ENCODE measurements at places on chromosomes 1 and 21.

DNA sequence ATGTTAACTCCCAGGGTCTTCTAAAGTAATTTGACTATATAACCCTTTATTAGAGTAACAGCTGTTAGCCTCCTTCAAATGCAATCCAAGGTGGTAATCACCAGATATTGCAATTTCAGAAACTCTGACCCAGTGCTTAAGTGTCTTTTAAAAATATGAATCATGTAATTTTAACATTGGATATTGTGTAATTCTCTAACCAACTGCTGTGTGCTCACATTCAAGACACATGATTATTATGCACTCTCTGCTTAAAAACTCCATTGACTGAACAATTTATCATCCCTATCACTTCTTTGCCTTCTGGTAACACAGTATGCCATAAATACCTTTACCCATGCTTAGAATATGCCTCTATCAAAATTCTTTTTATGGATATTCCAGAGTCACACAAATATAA, 537.4 kb upstream of the RGS18 start:
- DNase-seq: peak; percentile 2

GRCh38 chr1:161505686-161506085, 429 bp downstream of the FCGR2A start:
- no peak for DNase-seq

- peak; percentile 42 for DNase-seq
These were observed 55.2 kb downstream of the ATP1B1 start for GRCh38 chr1:169161496-169162194.

- no peak for DNase-seq
These were observed 2.8 kb upstream of the NES start for GRCh38 chr1:156680056-156680455.

DNA sequence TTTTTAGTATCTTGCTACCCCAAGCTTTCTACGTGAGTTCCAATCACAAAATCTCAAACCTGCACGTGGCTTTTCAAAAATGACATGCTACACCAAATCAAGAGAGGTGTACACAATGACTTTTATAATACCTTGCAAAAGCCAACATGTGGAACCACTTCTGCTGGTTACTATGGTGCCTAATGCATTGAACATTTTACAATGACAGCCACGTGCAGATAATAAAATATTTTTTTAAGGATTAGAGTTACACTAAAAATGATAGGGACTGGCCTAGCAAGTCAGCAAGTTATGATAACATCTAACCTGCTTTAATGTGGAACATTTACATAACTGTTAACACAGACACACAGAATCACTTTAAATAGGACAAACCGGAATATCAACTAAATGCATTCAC, 30.2 kb downstream of the EYA3 start:
- DNase-seq: peak; percentile 6

- DNase-seq: peak; percentile 89
These were observed 193.8 kb downstream of the LMX1A start for GRCh38 chr1:165162671-165163241.

GRCh38 chr1:9746211-9746610, 77.6 kb downstream of the CLSTN1 start:
- DNase-seq: no peak

DNA sequence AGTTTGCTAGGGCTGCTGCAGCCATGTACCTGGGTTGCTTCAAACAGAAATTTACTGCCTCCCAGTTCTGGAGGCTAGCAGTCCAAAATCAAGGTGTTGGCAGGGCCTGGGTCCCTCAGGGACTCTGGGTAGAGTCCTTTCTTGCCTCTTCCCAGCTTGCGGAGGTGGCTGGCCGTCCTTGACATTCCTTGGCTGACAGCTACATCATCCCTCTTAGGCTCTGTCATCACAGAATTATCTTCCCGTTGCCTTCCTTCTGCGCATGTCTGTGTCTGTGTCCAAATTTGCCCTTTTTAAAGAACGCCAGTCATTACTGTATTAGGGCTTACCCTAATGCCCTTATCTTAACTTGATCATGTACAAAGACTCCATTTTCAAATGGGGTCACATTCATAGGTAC, 37.6 kb upstream of the PGBD5 start:
- no peak for DNase-seq

- DNase-seq: peak; percentile 33
These were observed 31.6 kb downstream of the ZC3H11B start for GRCh38 chr1:219581344-219581743.

- peak; percentile 29 for DNase-seq
These were observed 574 bp downstream of the IGSF9 start for GRCh38 chr1:159944623-159945455.

DNA sequence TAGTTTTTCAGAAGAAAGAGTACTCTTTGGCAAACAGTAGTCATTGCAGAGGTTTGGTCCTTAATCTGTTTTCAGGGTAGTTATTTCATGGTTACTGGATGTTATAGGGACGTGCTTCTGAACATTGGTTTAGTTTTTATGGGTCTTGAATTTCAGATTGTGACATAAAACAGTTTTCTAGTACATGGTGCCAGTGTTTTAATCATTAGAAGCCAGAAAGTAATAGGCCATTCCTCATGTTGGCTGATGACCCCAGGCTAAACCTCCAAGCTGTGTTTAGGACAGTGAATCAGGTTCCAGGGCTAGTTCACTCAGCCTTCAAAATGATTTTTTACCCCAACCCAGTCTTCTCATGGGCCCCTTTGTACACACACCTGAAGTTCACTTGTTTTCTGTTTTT, 73.3 kb downstream of the OLFML2B start:
- no peak for DNase-seq

DNA sequence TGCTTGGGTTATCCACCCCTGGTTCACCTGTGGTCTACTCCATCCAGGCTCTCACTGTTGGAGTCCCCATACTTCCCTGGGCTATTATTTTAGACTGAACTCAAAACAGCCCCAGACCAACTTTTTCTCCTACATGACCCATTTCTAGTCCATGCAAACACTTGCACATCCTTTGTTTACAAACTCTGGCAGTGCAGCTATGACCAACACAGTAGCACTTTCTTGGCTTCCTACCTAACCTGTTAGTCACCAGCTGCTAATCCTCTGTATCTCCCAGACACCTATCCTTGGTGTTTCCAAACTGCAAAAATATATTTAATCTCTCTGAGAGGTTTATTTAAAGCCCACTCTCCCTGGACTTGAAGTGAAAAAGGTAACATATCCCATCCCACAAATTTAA, 90.8 kb downstream of the DDAH1 start:
- DNase-seq: peak; percentile 93

- peak; percentile 99 for DNase-seq
These were observed 187.8 kb downstream of the ETS2 start for GRCh38 chr21:38993561-38993960.

DNA sequence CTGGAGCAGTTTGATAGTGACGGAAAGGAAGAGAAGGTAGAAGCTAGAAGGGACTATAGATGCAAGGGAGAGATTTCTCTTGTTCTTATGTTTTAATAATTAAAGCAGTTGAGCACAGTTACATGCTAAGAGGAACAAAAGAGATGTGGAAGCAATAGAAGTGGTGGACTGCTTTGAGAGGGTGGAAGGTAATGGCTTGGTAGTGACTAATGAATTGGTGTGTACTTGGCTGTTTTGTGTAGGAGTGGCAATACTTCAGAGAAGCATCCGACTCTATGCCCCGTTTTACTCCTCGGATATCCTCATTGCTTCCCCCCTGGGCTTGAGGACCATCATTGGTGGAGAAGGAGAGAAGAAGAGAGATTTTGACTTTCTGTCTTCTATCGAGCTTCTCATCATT, 12.8 kb downstream of the UTP25 start:
- DNase-seq: no peak

GRCh38 chr21:42160111-42160721, 58.7 kb upstream of the ABCG1 start:
- DNase-seq: no peak

DNA sequence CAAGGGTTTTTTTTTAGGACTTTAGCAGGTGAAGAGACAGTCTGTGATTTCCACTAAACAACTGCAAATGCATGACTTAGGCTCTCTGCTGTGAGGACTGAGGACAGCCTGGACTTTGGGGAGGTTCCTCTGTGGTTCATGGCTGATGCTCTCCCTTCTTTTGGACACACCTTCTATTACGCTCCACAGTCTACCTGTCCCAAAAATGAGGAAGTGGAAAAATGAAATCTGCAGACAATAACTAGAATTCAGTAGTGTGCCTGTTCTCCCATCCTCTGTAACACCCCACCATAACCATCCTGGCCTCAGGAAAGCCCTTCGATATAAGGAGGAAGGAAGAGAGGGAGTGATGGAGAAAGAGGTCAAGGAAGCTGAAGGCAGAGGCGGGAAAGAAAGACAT, 68.7 kb downstream of the NTPCR start:
- no peak for DNase-seq

DNA sequence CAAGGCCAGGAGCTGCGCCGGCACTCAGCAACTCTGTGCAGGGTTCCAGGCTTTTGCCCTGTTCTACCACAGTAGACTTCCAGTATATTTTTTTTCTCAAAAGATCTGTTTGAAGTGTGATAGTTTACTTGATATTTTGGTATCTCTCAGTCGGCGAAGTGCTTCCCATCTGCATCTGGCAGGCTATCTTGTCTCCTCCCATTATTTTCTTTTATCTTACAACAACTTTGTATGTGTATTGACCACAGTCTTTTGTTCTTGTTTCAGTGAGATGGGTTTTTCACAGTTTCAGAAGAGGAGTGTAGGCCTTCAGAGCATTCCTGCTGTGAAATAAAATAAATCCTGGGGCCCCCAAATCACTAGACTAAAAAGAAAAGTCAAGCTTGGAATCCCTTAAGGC, 292.9 kb downstream of the PTGER3 start:
- DNase-seq: no peak

- peak; percentile 82 for DNase-seq
These were observed 35.8 kb downstream of the PAX7 start for GRCh38 chr1:18666317-18666920.

GRCh38 chr1:236913371-236914037, 90.7 kb downstream of the MT1HL1 start:
- DNase-seq: peak; percentile 55

DNA sequence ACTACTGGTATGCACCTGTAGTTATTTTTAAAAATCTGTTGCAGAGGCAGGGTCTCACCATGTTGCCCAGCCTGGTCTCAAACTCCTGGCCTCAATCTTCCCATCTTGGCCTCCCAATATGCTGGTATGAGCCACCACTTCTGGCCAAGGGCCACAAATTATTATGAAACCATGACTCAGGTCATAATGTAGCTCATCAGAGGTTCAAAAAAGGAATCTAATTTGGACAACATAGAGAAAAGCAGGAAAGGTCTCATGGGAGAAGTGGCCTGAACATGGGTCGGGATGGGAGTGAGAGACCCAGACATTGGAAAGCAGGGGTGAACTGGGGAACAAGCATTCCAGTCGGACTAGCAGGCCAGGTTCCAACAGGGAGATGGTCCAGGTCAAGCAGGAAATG, 45.2 kb upstream of the C1orf198 start:
- peak; percentile 29 for DNase-seq

DNA sequence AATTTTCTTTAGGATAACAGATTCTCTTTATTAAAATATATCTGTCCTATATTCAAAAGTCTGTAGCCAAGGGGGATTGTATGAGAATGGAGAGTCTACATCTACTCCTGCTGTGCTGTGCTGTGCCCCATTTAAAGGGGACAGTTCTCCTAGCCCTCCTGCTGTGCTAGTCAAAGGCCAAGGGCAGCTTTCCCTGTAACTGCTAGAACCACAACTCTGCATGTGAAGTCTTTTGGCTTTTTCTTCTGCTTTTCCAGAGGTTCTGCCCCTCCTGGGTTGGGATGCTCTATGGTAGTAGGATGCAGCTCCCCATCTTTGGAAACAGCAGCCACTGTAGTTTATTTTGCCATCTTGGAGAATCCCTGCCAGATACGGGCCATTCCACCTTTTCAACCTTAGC, 197.5 kb upstream of the JUN start:
- DNase-seq: no peak

DNA sequence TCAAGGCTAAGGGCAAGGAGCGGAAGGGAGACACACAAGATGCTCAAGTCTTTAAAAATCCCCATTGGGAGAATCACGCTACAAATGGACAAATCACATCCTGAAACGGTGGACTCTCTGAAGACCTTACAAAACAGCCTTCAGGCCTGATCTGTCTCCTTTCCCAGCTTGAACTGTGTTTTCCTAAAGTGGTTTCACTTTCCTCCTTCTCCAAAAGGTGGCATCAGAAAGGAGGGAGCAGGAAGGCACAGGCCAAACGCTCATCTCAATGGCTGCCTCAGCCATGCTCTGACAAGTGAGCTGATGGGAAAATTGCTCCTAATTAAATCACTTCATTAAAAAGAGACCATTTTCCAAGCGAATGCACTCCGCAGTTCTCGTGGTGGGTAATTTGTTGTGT, 47.7 kb downstream of the UTP25 start:
- DNase-seq: peak; percentile 52

DNA sequence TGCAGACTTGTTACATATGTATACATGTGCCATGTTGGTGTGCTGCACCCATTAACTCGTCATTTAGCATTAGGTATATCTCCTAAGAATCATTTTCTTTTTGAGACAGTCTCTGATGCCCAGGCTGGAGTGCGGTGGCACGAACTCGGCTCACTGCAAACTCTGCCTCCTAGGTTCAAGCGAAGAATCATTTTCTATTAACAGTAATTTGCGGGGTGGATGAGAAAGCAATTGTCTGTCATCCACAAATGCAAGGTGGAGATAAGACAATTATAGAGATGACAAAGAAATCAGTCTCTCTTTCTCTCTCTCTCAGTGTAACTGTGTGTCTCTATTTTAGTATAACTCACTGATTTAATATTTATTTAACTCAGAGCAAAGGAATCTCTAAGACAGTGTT, 131.0 kb upstream of the KIAA1614 start:
- DNase-seq: no peak

- DNase-seq: no peak
These were observed 384.6 kb downstream of the PLPP3 start for GRCh38 chr1:56194701-56195300.

- DNase-seq: peak; percentile 88
These were observed 228.8 kb downstream of the COL11A1 start for GRCh38 chr1:102879439-102879993.

Data from bronchial epithelial cell (primary cell).